ENCODE measurements at places on chromosomes 7 and 10. TPM values are rescaled to one million over a fixed set of nuclear protein-coding genes. Genes with fewer than 3 reads are reported as not detected.

DNA sequence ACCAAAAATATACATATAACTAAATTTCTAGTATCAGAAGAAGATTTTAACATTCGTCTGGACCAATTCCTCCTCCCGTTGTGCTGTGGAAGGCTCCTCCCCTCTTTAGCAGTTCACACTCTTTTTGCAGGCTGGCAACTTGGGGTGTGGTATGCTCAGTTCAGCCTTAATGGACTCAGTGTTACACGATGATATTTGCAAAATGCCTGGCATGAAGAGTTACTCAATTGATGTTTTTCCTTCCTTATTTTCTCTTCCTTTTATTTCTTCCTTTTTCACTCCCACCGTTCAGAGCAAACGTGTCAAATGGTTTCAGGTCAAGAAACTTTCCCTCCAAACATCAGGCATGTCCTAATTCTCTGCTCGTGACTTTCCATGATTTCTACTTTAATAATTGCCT is 248.3 kb downstream of the PHF14 start:
- no peak for DNase-seq

ANKRD1 gene
- total RNA-seq = not detected

GRCh38 chr7:30148951-30149459 is 14.2 kb downstream of the MTURN start:
- DNase-seq = peak; percentile 72

DNA sequence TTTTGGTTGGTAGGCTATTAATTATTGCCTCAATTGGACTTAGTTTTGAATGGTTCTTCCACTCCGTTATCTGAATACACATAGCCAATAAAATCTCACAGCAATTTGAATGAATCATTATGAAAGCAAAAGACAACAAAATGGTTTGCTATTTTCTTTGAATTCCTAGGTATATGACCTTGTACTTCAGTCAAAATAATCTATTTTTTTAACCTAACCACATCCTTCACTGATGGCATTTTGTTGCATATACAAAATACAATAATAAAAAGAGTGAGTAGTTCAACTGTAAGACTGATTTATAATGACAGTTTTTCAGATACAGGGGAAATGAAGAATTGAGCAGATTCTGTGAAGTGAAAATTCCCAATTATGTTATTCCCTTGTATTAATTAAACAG is 433.1 kb downstream of the HTR7 start:
- no peak for DNase-seq

- DNase-seq = no peak
These were observed 40.1 kb downstream of the LRGUK start for GRCh38 chr7:134167250-134167649.

CHST3 gene
- total RNA-seq = not detected

KLLN gene
- 2.2 TPM for total RNA-seq

DNA sequence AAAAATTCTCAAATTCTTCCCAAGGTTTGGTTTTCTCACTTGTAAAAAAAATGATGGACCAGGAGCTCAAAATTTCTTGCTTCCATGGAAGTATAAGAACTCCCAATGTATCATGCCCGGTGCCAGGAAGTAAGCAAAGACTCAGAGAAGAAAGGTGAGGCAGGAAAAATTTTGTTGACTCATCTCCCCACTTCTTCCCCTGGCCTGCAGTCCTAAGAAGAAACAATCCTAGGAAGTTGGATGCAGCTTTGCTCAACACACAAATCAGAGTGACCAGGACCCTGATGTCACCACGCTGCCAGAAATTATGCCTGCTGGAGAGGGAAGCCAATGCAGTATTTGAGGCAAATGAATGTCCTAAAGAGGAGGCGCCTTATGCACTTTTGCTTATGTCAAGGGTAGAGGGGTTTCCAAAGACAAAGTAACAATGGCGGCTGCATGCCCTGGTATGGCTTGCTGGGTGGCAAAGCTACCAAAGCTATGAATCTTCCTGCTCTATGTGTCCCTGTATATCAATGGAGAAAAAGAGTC is 163.6 kb downstream of the NEURL1 start:
- no peak for DNase-seq

ADRA2A gene
- total RNA-seq = not detected
